ENCODE measurements at places on chromosomes 3 and 15.
A peak's percentile ranks its signal among the peaks of the same experiment; 100 is the strongest.

- no peak for DNase-seq
Observed at GRCh38 chr3:79765911-79766310, 1.9 kb downstream of the ROBO1 start.

DNA sequence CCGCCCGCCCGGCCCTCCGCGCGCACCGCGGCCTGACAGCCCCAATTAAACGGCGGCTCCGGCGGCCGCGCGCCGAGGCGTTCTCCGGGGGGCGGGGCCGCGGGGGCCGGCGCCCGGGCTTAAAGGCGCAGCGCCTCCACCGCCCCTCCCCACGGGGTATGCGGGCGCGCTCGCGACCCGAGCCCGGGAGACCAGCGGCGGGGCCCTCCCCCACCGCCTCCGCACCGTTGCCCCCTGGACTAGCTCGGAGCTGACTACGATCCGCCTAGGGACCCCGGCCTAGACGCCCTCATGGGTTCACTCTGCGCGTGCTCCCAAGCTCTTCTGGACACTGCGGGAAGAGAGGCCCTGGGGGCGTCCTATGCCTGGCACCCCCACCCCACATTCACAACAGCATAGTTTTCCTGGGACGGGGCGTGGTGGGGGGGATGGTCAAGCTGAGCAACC lies at the start of gene DUSP7:
Gene DUSP7 (minus strand): TSS at position 51 of the 447 bp plus-strand sequence. CDS start 205 bp downstream, outside the sequence.
- DNase-seq = peak; percentile 49

DNA sequence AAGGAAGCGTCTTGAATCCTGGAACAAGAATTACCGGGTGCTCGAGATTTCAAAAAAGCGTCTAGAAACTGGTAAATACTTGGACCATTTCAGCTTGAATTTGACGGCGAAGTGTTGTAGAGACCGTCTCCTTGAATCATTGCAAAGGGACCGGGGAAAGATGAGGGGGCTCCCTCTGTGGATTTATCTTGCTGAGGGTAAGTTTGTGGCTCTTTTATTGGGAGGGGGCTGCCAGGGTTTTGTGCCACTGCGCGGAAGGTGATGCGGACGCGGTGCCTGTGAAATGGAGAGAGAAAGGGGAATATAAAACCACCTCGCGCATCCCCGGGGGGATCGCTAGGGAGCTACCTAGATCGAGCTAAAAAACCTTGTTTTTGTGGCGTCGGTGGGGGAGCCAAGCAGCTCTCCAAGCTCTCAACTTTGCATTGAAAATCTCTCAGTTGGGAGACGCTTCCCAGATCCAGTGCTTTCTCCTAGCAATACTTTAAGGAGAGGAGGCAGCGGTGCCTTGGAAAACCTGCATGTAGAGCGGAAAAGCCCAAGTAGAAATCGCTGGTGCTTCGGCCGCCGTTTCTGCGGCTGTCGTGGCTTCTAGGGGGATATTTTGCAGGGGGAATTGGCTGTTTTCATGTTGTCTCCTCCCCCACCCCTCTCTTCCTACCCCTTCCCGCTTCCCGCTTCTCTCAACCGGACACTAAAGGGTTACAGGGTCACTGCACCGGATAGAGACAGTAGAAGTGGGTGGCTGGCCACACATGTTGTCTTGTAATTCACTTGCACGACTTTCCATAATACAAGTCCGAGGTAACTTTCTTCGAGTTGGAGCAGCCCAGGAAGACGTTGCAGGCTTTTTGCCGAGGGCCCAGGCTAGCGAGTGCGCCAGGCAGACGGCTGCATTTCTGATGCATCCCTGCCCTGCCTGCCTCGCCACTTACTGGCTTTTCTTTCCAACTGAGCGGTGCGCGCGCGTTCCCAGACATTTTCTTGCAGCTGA lies 187.6 kb downstream of the NLGN1 start:
- DNase-seq = no peak

GRCh38 chr3:89107461-89108290 lies at the start of gene EPHA3:
TSS of gene EPHA3 (plus strand) at chr3:89107621. CDS start at chr3:89107749, 128 bp downstream.
- DNase-seq = peak; percentile 32

DNA sequence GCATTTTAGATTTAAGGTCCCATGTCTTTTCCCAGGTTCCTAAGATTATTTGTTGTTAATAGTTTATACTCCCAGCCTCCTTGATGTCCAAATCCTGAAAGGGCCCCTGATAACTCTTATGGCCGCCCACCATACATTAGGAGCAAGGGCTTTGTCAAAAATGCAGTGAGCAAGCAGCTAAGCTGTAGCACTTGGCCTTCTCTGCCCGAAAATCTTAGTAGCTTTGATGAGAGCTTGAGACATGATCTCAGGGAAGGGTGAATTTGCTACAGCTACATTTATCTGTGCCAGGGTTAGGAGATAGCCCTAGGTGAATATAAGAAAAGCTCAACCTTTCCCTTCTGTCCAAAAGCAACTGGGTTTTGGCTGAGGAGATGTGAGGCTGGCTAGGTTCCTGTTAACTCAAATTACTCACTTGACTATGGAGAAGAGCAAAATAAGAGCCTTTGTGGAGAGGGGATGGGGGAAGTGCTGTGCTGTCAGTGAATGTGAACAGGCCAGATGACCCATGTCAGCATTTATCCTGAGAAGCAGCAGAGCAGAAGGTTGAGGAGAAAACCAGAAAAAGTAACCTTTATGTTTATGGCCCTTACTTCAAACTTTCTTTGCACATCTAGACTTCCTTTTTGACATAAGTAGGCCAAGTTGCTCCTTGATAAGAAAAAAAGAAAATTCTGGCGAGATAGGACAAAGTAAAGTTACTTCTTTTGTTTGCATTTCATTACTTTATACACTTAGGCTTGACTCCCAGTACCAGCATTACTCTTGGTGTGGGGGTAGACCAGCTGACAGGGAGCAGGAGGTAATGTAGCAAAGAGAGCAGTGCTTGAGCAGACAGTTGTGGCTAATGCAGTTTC lies 21.1 kb downstream of the MAPK6 start:
- no peak for DNase-seq

GRCh38 chr15:70034596-70034995 lies 63.1 kb downstream of the TLE3 start:
- DNase-seq = no peak

DNA sequence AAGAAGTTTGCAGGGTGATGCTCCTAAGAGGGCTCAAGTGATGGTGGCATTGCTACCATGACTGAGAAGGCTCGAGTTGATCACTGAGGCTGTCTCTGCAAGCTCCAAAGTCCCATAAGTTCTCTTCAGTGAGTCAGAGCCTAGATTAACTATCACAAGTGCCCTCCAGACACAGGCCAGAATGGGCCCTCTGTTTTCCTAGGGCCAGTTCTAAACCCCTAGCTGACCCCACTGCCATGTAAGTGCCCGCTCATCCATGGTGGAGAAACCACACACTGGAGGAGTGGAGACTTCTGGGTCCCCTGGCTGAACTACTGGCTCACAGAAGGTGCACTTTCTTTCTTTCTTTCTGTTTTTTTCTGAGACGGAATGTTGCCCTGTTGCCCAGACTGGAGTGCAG lies 87.6 kb upstream of the WNT5A start:
- no peak for DNase-seq

GRCh38 chr15:72271895-72272212 lies 500 bp downstream of the PARP6 start:
- no peak for DNase-seq

- no peak for DNase-seq
Observed at GRCh38 chr3:112482675-112483074, 16.6 kb downstream of the BTLA start.

DNA sequence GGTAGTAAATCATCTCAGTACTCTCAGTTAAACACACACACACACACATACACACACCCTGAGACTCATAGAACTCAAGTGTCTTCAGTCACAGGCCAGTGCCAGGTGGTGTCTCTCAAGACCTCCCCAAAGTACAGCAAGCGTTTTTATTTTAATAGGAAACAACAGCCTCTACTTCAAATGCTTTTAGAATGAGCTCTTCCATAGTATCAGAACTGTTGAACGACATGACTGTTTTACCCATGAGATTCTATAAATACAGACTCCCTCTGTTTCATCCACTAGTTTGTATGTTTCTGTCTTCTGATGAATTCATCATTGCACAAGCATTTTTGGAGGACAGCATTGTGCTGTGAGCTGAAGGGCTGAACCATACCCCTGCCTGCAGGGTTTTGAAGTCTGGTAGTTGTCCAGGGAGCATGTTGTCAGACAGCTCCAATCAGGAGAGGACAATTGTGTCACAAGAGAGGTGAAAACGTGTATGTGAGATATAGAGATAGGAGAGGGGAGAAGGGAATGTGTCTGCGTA lies 201.0 kb upstream of the BCL6 start:
- DNase-seq = no peak

DNA sequence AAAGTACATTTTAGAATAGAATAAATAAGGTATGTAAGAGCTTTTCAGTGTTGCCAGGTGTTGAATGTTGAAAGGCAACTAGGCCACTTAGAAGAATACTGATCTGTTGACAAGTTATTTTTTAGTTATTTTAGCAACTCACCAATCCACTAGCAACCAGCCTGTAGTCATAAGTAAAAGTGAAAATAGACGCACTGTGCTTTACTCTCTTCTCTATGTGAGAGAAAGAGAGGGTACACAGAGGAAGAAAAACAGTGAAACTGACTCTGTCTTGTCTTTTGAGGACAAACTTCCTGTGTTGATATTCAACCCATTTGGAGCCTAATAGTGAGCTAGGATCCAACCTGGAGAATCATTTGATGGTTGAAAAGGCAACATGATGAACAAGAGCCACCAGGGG lies 327.1 kb upstream of the GOLIM4 start:
- no peak for DNase-seq

DNA sequence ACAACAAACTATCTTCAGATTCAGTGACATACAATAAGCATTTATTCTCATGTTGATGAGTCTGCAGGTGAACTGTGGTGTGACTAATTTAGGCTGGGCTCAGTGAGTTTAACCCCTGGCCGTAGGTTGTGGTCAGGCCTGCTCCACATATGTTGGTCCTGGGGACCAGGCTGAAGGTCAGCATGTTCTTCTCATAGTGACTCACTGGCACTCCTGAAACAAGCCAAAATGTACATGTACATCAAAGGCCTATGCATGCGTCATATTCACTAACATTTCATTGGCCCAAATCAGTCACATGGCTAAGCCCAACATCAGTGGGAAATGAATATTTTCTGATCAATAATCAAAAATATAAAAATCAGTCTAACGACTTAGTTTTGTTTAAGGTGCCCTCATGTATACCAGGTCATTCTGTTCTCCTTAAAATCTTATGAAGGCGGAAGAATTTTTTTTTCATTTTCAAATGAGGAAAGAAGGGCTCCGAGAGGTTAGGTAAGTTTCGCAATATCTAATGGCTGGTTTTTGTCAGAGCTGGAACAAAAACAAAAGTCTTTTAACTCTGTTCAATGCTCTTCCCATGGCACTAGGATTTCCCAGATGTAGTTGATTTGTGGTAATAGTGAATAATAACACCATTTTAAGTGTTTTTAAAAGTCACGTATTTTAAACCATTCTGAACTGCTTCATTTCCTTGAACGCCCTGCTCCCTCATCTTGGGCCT lies 148.5 kb downstream of the MFSD1 start:
- no peak for DNase-seq

DNA sequence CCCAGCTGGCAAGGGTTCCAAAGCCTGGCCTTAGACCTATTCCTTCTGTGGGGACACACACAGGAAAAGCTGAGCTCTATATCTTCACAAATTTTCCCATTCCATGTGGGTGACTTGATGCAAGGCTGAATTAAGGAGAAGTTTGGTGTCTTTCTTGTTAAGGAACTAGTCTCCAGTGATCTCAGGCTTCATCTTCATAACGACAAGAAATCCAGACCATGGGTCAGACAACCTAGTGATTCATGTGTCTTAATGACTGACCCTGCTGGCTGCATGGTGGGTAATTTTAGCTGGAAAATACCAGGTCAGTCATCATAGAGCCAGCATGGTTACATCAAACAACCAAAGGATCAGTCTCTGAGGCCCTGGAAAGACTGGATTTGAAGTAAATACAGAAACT lies 112.7 kb upstream of the SLC4A7 start:
- DNase-seq = no peak

GRCh38 chr3:105473521-105474223 lies 107.0 kb downstream of the ALCAM start:
- no peak for DNase-seq

GRCh38 chr3:140089403-140090072 lies 154.6 kb downstream of the CLSTN2 start:
- no peak for DNase-seq

- no peak for DNase-seq
Observed at GRCh38 chr3:44326019-44326418, 12.5 kb upstream of the TCAIM start.

GRCh38 chr3:129616713-129617112 lies 10.2 kb upstream of the PLXND1 start:
- DNase-seq = no peak

DNA sequence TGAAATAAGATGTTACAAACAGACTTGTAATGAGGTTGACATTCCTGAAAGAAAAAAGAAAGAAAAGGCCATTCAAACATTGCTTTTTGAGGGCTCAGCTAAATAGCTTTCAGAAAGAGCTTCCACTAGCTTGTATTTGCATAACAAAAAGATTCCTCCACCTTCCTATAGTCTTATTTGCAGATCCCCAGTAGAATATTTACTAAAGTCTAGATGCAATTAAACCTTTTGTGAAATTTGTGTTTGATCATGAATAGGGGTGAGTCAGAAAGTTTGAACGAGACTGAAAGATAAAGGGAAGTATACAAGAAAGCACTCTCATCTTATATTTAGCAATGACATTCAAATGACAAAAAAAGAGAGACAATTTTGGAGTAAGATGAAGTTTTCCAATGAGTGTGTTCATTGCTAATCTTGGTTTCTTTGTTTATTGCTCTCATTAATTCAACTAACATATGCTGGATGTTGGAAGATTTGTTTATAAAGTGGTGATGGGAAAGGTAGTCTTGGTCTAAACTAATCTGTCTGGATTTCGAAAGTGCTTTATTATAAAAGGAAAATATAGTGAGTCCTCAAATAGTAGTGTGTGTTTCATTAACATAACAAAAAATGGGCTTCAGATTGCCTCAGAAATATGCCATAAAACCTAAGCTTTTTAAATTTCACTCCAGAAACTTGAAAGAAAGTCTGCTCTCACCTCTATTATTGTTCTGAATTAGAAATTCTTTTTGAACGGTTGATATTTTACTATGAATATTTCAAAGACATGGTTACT lies 9.1 kb upstream of the CADPS start:
- DNase-seq = no peak

- no peak for DNase-seq
Observed at GRCh38 chr3:185758912-185759311, 65.9 kb downstream of the IGF2BP2 start.

GRCh38 chr3:194910414-194910984 lies 224.8 kb downstream of the FAM43A start:
- no peak for DNase-seq

- no peak for DNase-seq
Observed at GRCh38 chr3:11587766-11588165, 55.9 kb downstream of the VGLL4 start.

DNA sequence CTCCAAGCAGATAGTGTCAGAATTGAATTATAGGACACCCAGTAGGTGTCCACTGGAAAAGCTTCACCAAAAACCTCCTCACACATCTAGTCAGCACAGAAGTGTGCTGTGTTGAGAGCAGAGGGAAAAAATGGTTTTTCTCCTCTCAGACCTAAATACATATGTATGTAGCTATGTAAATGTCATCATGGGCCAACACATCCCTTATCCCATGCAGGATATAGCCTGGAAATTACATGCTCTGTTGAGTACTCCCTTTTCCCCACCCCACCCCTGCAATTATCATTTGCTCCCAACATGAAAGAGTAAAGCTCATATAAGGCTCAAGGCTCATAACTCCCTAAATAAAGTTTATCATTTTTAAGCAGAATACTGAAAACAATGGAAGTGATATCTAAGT lies 35.7 kb downstream of the DLG1 start:
- no peak for DNase-seq

- no peak for DNase-seq
Observed at GRCh38 chr15:25391971-25392721, 46.7 kb downstream of the UBE3A start.

Data from stimulated activated CD4-positive, alpha-beta T cell treated with anti-CD3 and anti-CD28 coated beads, Interleukin-1b, Interleukin-23, amount 100 ng/mL, for 24 hours (primary cell).